DMS79 treated with DMSO at 0.1 percent for 48 hours (cell line): ENCODE measurements at places on chromosomes 7 and 10.

DNA sequence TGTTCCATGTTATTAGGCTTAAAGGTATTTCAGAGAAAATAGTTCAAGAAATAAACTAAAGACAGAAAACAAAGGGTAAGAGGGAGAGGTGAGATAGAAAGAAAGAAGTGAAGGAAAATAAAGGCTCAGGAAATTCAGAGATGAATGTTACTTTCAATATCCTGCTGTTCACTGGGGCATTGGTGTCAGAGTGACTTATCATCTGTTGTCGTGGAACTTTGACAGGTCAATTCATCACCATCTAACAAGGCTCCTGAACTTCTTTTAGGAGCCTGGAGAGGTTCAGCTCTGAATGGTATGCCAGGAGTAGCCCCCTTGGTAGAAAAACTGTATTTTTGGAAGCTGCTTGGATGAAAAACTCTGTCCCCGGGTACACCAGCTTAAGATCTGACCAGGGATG lies 100.1 kb downstream of the KLF6 start:
- no peak for DNase-seq

- DNase-seq = no peak
Observed at GRCh38 chr7:69747144-69747543, 148.9 kb downstream of the AUTS2 start.

DNA sequence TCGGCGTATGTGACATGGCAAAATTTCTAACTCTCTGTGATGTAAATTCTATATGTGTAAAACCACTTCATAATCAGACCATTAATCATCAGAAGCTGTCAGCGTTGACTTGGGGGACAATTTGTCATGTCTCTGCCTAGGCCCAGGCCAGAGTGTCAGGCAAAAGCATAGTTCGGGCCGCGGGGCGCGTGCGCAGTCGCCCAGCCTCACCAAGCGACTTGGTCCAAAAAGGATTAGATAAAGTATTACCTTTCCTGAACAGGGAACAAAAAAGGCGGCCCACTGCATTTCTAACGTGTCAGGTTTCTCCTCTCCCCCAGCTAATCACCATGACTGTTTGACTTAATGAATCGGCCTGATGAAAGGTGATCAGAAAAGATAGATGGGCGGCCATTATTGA lies 114.2 kb downstream of the EBF3 start:
- DNase-seq = no peak

- no peak for DNase-seq
Observed at GRCh38 chr10:124683814-124684213, 60.4 kb downstream of the FAM53B start.

- no peak for DNase-seq
Observed at GRCh38 chr10:43202657-43203447, 64.0 kb downstream of the RASGEF1A start.

DNA sequence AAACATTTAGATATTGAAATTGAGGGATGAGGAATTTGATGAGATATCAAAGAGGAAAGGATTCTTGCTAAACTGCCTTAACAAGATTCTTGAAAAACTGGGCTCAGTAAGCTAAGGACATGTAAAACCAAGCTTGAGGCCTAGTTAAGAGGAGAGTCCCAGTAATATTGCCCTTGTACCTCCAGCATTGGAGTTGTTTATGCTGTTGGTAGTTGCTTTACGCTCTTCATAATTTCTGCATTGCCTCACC lies 156.1 kb upstream of the TRIM24 start:
- DNase-seq = no peak
